ENCODE measurements at places on chromosomes 1 and 21. TPM values are rescaled to one million over a fixed set of nuclear protein-coding genes. Genes with fewer than 3 reads are reported as not detected.

GRCh38 chr21:42499444-42500112 lies 3.6 kb upstream of the RSPH1 start:
- no peak for DNase-seq

The LRRC8D gene
- 38.5 TPM for polyA plus RNA-seq

- no peak for DNase-seq
Measured at GRCh38 chr1:245615001-245615400, 460.2 kb downstream of the KIF26B start.

The CLEC20A gene
- polyA plus RNA-seq = 0.13 TPM

DNA sequence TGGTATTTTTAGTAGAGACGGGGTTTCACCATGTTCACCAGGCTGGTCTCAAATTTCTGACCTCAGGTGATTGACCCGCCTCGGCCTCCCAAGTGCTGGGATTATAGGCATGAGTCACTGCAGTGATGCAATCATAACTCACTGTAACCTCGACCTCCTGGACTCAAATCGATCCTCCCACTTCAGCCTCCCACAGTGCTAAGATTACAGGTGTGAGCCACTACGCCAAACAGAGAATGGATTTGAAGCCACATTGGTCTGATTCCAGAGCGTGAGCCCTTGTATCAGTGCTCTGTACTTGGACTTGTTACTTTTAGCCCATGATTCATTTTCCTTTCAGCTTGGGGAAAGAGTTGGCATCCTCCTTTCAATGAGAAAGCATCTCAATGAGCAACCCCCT lies 14.9 kb upstream of the ZNF683 start:
- DNase-seq = no peak

DNA sequence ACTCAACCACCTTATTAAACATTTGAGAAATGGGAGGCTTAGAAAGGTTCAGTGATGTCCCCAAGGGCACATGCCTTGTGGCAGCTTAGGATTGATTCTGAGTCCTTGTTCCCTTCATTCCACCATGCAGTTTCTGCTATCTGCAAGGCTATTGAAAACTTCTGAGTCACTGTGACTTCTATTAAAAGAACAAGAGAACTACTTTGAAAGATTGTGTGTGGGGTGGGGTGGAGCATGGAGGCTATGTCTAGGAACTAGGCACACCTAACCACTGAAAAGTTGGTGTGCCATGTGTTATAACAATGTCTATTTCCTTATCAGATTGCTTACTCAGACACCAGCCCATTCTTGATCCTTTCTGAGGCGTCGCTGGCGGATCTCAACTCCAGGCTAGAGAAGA lies 10.8 kb downstream of the MTARC1 start:
- no peak for DNase-seq

The PPIH gene
- polyA plus RNA-seq = 62.5 TPM

DNA sequence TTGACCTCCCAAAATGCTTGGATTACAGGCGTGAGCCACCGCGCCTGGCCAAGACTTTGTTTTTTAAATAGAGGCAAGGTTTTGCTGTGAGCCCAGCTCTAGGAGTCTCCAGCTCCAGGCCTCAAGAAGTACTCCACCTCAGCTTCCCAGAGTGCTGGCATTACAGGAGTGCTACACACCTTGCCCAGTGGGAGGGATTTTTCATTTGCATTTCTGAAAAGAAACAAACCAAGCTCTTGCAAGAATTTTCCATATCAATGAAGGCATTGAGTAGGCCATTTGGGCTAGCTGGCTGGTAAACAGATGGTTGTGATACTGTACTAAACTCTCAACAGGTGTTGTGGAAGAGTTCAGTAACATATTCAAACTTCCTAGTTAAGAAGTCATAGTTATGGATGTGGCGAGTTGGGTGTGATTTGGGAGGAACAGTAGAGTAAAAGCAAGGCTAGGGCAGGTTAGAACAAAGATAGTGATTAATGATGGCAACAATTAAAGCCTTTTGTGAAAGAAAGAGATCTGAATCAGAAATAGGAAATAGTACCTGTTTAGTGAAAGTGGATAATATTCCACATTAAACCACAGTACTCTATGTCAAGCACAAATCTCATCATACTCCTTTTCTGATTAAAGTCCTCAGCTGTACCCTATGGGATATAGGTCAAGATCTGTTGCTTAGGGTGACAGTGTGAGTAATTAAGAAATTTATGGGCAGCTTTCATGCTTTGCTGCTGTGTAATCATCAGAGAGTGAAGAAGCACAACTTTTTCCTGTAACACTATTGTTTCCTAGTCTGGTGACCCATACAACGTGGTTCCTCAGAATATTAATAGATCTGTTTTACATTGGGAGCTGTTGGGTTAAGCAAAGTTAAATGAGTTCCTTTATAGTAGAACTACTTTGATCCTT lies 10.7 kb downstream of the AKIRIN1 start:
- DNase-seq = no peak

The GLMN gene
- 20.3 TPM for polyA plus RNA-seq

DNA sequence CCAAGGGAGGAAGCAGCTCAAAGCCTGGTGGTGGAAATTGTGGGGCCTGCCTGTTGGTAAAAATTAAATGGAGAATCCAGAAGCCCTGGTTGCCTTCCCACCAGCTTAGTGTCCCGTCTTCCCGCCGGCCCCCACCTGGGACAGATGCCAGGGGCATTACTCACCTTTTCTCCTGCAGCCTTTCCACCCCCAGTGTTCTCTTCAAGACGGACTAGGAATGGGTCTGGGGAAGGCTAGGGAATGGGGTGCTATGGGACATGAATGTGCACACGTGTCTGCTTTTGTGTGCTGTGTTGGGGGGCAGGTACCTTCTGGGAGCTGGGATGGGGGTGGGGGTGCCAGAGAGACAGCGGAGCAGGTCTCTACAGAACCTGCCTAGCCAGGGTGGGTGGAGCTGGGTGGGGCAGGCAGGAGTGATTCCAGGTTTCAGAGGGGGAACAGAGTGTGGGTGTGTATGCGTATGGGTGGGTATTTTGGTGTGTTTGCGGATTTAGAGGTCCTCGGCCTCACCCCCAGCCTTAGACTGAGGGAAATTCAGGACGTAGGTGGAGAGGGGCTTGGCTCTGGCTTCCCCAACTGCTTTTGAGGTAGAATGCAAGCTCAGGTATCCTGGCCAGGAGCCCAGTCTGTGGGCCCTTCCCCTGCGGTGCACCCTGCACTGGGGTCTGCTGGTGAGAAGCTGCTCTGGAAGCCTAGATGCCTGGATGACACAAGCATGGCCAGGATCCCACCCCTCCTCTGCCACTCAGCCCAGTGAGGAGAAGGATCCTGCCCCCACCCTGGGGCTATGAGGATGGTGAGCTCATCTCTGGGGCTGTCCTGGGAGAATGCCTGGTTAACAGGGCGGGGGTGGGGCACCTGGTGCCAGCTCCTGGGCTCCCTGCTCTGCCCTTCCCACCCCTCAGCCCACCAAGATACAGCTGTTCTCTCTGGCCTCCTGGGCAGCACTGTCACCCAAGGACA lies 7.8 kb downstream of the VANGL2 start:
- DNase-seq = no peak

The RHEX gene
- polyA plus RNA-seq = 3.4 TPM

The NHLH1 gene
- 0.13 TPM for polyA plus RNA-seq

The FAM131C gene
- polyA plus RNA-seq = 1.3 TPM

DNA sequence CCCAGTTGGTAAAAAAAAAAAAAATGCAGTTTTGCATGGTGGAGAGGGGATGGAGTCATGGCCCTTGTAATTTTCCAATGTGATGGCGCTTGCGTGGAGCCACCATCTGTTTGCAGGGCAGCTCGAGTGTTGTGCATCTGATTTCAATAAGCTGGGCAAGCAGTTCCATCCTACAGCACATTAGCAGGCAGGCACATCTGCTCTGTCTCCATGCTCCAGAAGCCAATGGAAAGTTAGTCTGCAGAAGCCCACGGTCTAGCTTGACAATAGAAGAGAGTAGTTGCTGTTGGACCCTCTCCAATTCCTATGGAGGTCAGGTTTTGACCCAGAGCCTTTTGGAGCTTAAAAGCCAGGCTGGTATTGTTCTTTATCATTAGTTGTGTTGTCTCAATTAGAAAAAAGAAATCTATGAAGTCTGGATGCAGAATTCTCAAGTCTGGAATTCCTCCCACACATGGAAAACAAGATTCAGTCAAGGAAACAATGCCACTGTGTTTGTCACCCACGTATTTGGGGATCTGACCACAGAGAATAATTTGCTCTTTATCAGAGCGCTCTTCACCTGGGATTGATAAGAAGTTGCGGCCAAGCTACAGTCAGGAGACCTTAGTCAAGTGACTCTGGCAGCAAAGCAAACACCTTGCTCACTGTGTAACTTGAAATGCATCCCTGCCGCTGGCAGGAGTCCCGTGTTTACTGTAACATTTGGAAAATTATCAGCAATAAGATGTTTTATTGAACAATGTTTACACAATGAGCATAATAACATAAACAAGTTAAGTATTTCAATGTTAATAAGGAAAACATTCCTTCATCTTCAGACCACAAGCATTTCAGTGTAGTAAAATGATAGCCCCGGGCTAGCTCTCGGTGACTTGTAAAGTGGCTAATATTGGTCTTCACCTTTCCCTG lies 20.7 kb downstream of the NGF start:
- no peak for DNase-seq

GRCh38 chr1:22709891-22710700 lies 543 bp upstream of the EPHB2 start:
- DNase-seq = peak; percentile 42

DNA sequence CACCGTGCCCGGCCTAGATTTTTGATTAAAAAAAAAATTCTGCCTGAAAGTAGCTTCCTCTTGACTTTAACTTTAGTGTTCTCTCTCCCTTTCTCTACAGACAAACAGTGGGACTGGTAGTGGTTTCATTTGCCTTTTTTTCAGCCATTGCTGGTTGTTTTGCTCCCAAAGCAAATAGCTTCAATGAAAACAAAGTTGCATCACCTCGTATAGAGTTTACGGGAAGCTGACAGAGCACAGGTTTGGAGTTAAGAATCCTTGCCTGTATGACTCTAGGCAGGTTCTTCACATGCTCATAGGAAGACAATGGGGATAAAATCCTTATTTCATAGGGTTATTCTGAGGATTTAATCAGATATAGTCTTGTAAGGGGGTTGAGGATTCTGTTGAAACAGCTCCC lies 21.6 kb downstream of the AADACL4 start:
- DNase-seq = no peak

DNA sequence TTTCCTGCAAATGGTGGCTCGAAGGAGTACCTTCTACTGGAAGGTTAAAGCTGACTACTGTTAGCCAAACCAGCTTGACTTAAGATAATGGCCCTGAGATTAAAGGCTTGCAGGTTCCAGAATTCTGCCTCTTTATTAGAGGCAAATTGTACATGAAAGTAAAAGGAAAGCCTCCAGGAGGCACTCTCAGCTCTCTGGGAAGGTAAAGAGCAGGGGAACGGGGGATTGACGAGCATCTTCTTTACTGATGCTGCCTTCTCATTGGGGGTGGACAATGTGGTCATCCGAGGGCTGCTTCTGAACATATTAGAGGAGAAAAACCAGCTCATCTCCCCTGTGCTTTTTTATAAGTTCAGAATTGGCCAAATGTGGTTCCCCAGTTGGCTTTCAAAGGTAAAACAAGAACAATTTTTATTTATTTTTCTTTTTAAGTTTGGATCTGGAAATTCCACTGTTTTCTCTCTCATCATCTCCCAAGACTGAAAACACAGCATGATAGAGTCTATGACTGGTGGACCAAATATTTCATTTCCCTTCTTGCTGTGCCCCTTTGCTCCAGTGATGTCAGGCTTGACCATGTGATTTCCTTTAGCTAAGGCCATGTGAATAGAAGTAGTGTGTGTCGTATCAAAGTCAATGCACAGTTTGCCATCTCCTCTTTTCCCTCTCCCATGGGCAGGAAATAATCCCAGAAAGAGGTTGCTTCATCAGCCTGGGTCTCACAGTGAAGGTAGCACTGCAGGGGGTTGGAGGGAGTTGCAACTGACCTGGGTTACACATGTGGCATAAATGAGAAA lies 292.7 kb downstream of the PRDM2 start:
- DNase-seq = no peak

The IL22RA1 gene
- polyA plus RNA-seq = 3.8 TPM

DNA sequence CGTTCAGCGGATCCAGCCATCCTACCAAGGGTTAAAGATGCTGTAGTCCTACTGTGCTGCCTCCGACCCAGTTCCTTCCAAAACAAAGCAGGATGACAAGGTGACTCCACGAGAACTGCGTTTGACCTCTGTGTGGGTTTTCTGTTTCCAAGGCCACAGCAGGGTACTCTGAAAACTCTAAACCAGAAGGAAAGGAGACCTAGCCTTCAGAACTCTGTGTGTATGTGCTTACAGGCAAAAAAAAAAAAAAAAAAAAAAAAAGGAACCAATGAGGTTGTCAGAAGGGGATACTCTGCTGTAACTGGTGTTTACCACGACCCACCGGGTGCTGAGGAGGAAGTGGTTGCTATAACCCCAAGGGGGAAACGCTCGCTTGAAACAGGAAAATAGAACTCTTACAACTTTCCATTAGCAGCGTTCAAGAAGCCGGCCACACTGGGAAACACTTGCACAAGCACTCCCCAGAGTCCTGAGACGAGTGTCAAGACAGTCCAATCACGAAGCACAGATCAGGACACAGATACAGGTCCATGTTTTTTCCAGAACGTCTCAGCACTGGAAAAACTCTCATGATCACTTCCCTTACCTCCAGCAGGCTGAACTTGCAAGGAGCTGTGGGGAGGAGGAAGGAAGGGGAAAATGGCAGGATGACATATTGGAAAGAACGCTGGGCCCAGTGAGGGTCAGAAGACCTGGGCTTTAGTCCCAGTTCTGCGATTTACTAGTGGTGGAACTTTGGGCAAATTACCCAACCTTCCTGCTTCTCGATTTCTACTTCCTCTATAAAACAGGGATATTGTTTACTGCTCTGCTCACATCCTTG lies 64.0 kb downstream of the ITPKB start:
- no peak for DNase-seq

- no peak for DNase-seq
Measured at GRCh38 chr21:15009837-15010363, 54.9 kb downstream of the NRIP1 start.

- no peak for DNase-seq
Measured at GRCh38 chr1:17922833-17923232, 167.7 kb downstream of the ACTL8 start.

GRCh38 chr1:91714867-91715381 lies 171.0 kb downstream of the TGFBR3 start:
- no peak for DNase-seq
